AG10803 (cell line): ENCODE measurements at places on chromosomes 13 and 19.

- no peak for DNase-seq
These were observed 85.8 kb downstream of the ATP8A2 start for GRCh38 chr13:25457566-25457965.

- peak; percentile 95 for DNase-seq
These were observed 4.3 kb upstream of the C5AR1 start for GRCh38 chr19:47305309-47305751.

GRCh38 chr13:80473695-80474094, 132.8 kb upstream of the SPRY2 start:
- no peak for DNase-seq

DNA sequence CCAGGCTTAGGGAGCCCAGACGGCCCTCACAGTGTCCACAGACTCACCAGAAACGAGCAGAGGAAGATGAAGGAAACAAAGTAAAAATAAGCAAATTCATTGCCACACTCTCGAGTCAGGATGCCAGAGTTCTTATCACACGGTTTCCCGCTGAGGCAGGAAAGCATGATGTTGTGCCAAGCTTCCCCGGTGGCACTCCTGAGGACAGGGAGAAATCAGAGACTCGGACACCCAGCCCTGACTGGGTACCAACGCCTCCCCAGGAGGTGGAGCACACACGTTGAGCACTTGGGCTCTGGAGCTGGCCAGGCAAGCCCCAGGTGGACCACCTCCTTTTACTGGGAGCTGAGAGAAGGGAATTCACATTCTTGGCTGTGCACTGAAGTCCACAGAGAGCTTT, 81.5 kb downstream of the IER2 start:
- no peak for DNase-seq

DNA sequence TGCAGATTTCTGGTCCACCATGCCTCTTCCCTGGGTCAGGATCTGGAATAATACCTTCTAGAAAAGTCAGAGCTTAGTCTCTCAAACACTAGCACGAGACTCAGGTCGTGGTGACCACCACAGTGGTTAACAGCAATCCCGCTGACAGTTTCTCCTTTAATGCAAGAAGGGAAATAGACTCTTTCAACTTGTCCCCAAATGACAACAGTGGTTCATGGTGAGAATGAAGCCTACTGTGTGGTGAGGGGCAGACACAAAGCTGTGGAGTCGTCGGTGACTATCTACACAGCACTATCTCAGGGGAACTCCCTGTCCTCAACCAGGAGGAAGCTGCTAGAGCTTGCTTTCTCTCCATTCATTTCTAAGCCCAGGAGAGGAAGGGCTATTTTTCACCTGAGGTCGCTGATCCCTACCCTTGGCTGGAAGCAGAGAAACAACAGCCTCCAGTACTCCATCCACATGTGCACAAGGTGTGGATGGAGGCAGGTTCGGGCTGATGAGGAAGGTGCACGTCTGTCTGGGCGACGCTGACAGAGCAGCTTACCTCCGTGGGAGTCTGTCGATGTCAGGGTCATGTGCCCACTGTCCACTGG, 72.4 kb downstream of the STK24 start:
- DNase-seq, result no peak

DNA sequence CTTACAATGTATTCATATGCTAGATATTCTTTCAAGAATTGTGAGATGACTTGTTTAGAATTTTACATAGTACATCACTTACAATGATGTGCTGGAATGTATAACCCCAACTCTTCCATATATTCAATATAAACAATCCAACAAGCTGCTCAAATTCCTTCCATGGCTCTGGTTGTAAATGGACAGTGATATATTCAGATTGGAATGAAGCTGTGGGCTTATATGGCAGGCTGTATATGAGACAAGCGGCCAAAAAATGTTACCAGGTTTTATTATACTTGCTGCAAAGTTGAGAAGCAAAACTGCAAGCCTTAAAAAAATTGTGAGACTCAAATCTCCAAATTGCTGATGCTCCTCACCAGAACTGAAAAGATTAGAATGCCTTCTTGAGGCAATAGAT, 83.6 kb upstream of the KLF12 start:
- peak; percentile 84 for DNase-seq
